ENCODE measurements at places on chromosomes 5 and 9.

GRCh38 chr5:8050616-8051175 is 181.7 kb downstream of the MTRR start:
- no peak for DNase-seq

DNA sequence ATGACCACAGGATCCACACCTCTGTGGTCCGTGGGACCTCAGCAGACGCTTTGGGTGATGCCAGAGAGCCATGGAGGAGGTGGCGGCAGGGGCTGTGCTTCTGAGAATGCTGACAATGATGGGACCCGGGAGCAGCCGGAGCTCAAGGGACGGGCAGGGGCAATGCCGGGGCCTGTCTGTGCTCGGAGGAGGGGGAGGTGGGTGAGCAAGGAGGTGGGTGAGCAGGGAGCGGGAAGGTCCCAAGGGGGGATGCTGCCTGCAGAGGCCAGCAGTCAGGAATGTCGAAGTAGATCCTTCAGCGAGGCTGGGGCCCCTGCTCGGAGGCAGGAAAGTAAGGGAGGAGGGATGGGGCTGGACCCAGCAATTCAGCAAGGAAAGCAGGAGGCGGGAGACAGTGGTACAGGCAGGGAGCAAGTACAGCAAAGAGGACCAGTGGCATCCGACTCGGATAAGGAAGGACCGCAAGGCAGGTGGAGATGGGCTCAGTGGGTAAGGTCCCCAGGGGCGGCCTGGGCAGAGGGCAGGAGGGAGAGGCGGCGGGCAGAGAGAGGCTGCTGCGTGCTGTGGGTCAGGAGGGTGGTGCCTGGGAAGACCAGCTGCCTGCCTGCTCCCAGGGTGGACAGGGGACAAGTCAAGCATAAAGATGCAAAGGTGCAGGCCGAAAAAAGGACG is 49.0 kb downstream of the ADAMTS2 start:
- DNase-seq = no peak

DNA sequence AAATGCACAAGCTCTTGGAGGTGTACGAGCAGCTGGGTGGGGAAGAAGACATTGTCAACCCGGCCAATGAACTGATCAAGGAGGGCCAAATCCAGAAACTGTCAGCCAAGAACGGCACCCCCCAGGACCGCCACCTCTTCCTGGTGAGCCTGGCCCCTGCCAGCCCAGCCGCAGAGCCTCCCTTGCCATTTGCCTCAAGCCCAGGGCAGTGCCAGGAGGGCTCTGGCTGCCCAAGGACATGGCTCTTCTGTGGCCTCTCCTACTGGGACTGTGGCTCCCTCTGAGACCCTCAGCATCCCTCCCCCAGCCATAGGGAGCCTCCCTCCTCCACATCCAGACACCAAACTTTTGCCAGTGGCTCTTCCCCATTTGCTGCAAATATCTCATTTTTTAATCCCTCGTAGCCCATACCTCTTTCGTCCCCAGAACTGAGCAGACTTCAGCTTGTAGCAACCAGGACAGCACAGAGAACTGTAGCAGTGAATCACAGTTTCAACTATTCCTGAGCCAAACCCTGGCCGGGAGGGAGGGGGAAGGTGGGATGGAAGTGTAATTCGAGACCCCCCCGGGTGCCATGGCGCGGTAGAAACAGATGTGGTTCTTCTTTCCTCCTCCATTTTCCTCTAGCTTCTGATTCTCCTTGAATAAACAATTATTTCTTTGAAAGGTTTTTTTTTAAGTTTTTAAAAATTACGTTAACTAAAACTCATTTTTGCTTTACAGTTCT is 44.5 kb upstream of the SUSD3 start:
- no peak for DNase-seq

GRCh38 chr5:42880496-42881150 is 68.9 kb upstream of the SELENOP start:
- DNase-seq = no peak

- DNase-seq = no peak
These were observed 1.5 kb upstream of the CLIC3 start for GRCh38 chr9:136997830-136998234.

- DNase-seq = no peak
These were observed 11.8 kb downstream of the ZNF366 start for GRCh38 chr5:72495410-72495809.

DNA sequence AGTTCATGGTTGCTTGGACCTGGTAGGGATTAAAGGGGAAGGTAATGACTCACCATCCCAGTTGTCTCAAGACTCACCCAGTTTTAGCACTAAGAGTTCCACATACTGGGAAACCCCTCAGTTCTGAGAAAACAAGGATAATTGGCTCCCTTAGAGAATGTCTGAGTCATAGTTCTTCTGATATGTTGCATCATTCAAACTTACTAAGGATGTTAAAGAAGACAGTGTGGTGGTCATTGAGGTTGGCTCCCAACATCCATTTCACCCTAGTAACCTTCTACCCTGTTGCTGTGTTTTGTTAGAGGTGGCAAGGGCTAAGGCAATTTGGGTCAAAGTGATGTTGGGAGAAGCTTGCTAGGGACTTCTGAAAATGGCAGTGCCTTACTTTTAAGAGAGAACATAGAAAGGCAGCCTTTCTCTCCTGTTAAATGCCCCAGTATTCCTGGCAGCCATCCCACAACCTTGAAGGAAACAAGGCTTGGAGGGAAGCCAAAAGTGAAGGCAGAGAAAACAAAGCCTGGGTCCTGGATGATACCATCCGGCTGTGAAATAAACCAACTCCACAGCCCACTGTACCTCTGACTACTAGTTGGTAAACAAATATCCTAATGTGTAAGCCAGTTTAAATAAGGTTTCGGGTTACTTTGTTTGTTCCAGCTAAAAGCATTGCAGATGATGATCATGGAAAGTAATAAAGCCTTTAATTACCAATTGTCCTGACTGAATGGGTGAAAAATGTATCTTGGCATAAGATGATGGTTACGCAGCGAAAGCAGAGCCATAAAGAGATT is 80.4 kb upstream of the ADAMTSL1 start:
- DNase-seq = no peak

DNA sequence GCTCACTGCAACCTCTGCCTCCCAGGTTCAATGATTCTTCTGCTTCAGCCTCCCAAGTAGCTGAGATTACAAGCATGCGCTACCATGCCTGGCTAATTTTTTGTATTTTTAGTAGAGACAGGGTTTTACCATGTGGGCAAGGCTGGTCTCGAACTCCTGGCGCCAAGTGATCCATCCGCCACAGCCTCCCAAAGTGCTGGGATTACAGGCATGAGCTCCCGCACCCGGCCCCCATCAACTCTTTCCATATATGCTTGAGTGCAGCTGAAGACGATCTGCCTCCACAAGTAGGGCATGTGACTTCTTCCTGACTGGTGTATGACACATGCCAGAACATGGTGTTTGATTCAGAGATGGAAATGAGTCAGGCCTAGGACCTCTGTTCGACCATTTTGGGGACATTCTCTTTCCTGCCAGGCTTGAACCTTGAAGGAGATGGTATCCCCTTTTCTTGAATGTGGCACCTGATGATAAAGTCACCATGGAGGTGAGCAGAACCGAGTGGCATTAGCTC is 7.5 kb upstream of the CNOT6 start:
- DNase-seq = no peak

- DNase-seq = no peak
These were observed 134.7 kb upstream of the SV2C start for GRCh38 chr5:75948438-75948837.

- DNase-seq = no peak
These were observed 110.1 kb downstream of the INSYN2B start for GRCh38 chr5:169870211-169870610.

Measured in stimulated activated CD4-positive, alpha-beta T cell treated with anti-CD3 and anti-CD28 coated beads, Interleukin-1b, Interleukin-23, amount 100 ng/mL, for 1 hour (primary cell).